ENCODE measurements at places on chromosomes 5 and 9. TPM values are rescaled to one million over a fixed set of nuclear protein-coding genes. Genes with fewer than 3 reads are reported as not detected.

FOXD4L5 gene
- 1.1 TPM for polyA plus RNA-seq

CCDC152 gene
- 3.8 TPM for polyA plus RNA-seq

FAM153A gene
- polyA plus RNA-seq, result 0.49 TPM

CCNO gene
- 0.39 TPM for polyA plus RNA-seq

ARSI gene
- 8.2 TPM for polyA plus RNA-seq

DNA sequence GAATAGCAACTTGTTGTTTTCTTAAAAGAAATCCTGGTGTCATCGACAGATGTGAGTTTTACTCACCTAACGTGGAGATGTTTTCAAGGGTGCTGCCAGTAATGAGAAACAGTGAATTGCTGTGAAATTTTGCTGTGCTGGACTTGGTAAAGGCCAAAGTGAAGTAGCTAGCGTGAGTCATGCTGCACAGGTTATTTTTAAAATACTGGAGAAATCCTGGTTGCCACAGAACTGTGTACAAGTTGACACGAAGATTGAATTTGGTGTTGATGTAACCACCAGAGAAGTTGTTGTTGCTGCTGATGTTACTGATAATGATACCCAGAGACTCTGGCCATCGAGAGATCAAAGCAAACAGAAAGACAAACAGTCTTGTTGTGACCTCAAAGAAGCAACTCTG lies 187.9 kb upstream of the NFIL3 start:
- no peak for DNase-seq

DNA sequence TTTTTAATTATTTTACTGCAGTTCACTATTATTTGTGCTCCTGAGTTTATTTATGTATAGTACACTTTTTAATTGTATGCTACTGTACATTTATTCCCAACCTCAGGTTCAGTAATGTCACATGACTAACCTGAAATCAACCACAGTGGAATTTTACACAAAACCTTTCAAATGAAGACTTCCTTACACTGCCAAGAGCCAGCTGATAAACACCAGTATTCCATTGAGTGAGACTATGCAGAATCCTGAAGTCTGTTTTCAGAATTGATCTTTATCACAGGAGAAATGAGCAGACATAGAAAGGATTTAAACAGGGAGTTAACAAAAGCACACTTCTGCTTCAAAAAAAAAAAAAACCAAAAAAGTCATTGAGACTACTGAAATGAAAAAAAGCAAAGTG lies 219.5 kb downstream of the PRR16 start:
- DNase-seq, result no peak

- DNase-seq, result no peak
Observed at GRCh38 chr5:110727025-110727314, 499 bp upstream of the TMEM232 start.

DNA sequence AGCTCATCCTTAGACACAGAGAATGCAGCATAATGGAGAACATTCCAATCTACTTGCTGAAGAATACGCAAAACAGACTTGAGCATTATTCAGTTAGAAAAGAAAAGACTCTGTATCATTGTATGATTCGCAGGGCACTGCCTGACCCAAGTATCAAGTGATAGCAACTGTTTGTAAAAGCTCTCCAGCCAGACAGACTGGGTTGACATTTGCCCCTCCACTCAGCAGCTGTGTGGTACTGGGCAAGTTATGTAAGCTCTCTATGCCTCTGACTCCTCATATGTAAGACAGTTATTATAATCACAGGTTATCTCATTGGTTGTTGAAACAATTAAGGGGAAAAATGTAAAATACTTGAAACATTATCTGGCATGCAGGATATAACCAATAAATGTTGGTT lies 505.0 kb downstream of the ELAVL2 start:
- DNase-seq, result no peak

DNA sequence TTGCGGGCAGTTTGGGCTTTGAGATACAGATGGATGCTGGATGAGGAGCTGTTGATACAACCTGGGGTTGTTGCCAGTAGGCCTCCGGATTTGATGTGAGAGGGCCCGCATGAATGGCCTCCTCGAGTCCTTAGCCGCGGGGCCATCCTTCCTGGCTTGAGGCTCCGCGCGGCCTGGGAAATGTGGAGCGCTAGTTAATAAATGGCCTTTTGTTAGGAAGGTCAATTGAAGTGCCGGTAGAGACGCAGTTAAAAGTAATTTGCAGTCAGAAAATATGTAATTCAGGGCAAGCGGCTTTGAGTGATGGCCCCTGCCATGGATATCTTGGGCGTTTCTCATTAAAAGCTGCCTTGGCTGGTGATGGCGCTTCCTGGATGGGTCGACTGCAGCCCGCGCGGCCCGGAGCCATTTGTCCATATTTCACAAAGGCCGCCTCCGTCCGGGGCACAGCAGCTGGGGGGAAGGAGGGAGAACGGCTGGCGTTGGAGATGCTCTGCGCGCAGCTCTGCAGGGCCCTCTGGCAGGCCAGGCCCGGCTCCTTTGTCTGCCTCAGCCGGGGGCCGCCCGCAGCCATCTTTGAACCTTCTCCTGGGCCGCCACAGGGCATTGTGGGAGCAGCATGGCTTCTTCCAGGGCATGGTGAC lies 11.2 kb downstream of the MVB12B start:
- no peak for DNase-seq

- DNase-seq, result no peak
Observed at GRCh38 chr5:16965581-16965980, 29.5 kb upstream of the MYO10 start.
